Chondrocyte (in vitro differentiated cells): ENCODE measurements at places on chromosomes 12 and 14.

DNA sequence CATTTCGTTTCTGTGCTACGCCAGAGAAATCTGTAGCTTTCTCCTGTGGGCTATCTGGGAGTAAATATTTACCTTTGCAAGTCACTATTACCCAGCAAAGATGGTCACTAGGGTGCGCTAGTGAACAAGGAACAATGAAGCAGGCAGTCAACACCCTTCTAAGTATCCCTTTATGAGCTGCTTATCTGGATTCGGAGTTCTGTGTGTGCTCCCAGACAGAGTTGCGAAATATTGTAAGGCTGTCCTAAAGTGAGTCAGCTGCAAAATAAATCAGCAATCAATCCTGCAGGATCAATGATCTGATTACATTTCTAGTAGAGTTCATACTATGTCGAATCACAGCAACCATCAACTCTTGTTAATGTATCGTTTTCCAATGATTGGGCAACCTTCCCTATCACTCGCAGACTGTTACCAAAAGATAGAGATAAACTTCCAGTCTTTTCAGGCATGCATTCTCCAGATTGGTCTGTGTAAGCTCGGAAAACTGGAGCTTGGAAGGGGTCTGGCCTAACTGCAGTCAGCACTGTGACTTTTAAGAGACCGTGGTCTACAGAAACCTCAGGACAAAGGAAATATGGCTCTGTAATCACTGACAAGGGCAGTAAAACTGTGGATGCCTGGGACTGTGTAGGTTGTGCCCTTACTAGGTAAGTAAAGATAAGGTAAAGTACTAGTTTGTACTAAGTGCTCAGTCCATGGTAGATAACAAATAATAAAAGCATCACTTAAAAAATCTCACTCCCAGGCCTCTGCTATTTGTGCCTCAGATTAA lies 133.5 kb downstream of the KCNK10 start:
- H3K36me3 ChIP-seq, result no peaks in the 10 kb centered on the region

GRCh38 chr12:25347716-25348592 lies 97.2 kb upstream of the KRAS start:
- peaks cover 18% of the 10 kb centered on the region for H3K4me1 ChIP-seq
- H3K27ac ChIP-seq, result no peak overlapping the region
- H3K4me3 ChIP-seq, result no peak overlapping the region
- no peaks in the 10 kb centered on the region for H3K27me3 ChIP-seq
- DNase-seq, result no peak

- H3K36me3 ChIP-seq, result peaks cover 14% of the 10 kb centered on the region
- DNase-seq, result no peak
- peak overlapping the region; percentile 17 for H3K4me3 ChIP-seq
- H3K4me1 ChIP-seq, result peaks cover 34% of the 10 kb centered on the region
- no peak overlapping the region for H3K27ac ChIP-seq
Measured at GRCh38 chr12:123599721-123600120, 2.2 kb upstream of the DDX55 start.

GRCh38 chr14:105325716-105326567 lies 11.4 kb downstream of the PACS2 start:
- peaks cover 44% of the 10 kb centered on the region for H3K4me1 ChIP-seq
- H3K36me3 ChIP-seq, result peaks cover 4% of the 10 kb centered on the region
- no peak overlapping the region for H3K4me3 ChIP-seq
- no peak overlapping the region for H3K27ac ChIP-seq
- H3K27me3 ChIP-seq, result no peaks in the 10 kb centered on the region

GRCh38 chr12:24582954-24583601 lies 365.8 kb downstream of the BCAT1 start:
- H3K4me1 ChIP-seq, result no peaks in the 10 kb centered on the region
- peaks cover 5% of the 10 kb centered on the region for H3K36me3 ChIP-seq
- H3K4me3 ChIP-seq, result no peak overlapping the region
- H3K27me3 ChIP-seq, result no peaks in the 10 kb centered on the region
- no peak for DNase-seq
